ENCODE measurements at places on chromosomes 11 and 22.

- H3K4me3 ChIP-seq, result no peak overlapping the region
- peaks cover 22% of the 10 kb centered on the region for H3K4me1 ChIP-seq
- H3K36me3 ChIP-seq, result no peaks in the 10 kb centered on the region
- peak overlapping the region; percentile 90 for H3K27ac ChIP-seq
- no peak for DNase-seq
- H3K27me3 ChIP-seq, result peaks cover 4% of the 10 kb centered on the region
Observed at GRCh38 chr11:117900720-117901440, 24.4 kb upstream of the FXYD6 start.

- H3K4me3 ChIP-seq, result no peak overlapping the region
- no peaks in the 10 kb centered on the region for H3K4me1 ChIP-seq
- DNase-seq, result no peak
- no peak overlapping the region for H3K27ac ChIP-seq
Observed at GRCh38 chr11:22516111-22516510, 109.5 kb downstream of the FANCF start.

DNA sequence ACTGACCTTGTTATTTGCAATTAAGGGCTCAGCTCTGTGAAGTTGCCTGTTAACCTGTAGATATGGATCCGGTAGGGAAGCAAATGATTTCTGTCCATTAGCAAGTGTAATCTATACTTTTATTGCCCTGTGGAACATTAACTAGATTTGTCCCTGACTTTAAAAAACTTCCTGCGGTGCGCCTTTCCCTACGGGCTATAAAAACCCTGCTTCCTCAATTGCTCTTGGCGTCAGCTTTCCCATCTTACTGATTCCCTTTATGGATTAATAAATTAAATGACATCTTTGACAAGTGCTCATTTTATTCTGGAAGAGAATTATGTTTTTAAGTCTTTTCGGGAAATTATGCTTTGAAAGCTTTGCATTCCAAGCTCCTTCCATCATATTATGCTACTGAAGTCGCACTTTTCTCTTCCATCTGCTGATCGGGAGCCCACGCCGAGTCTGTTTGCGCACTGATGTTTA lies 18.3 kb upstream of the CLMP start:
- no peaks in the 10 kb centered on the region for H3K36me3 ChIP-seq
- peaks cover 20% of the 10 kb centered on the region for H3K27me3 ChIP-seq
- no peaks in the 10 kb centered on the region for H3K4me1 ChIP-seq
- no peak overlapping the region for H3K4me3 ChIP-seq
- no peak overlapping the region for H3K27ac ChIP-seq

GRCh38 chr11:68142028-68142412 lies 20.8 kb upstream of the CHKA start:
- peak overlapping the region; percentile 21 for H3K4me3 ChIP-seq
- peaks cover 15% of the 10 kb centered on the region for H3K27me3 ChIP-seq
- no peaks in the 10 kb centered on the region for H3K36me3 ChIP-seq
- H3K27ac ChIP-seq, result no peak overlapping the region
- H3K4me1 ChIP-seq, result peaks cover 6% of the 10 kb centered on the region

DNA sequence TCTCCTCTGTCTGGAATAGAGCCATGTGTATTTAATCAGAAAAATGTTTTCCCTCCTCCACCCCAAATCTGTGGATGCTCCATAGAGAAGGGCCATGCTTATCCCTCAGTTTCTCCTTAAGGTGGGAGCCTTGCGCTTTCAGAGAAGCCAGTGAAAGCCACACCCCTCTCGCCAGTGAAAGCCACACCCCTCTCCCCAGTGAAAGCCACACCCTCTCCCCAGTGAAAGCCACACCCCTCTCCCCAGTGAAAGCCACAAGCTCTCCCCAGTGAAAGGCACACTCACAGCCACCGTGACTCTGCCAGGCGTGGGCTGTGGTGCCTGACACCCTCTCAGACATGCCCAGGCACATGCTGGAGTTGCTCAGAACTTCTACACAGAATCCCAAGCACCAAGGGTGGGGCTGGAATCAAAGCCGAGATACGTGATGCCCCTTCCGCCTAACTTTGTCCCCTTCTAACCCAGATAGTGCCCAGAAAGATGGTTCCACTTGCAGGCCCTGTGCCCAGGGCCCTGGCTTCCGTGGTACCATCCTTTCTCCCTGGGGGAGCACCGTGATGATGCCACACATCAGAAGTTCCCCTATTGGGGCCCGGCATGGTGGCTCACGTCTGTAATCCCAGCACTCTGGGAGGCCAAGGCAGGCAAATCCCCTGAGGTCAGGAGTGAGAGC lies 16.5 kb upstream of the PRR5 start:
- no peaks in the 10 kb centered on the region for H3K36me3 ChIP-seq
- H3K4me3 ChIP-seq, result peak overlapping the region; percentile 41
- H3K27ac ChIP-seq, result peak overlapping the region; percentile 87
- H3K27me3 ChIP-seq, result peaks cover 26% of the 10 kb centered on the region
- peak; percentile 64 for DNase-seq
- peaks cover 57% of the 10 kb centered on the region for H3K4me1 ChIP-seq

Data from stimulated activated naive B cell treated with anti-CD40 and anti-IgM and Interleukin-4, amounts not matched to agents 10 μg/mL and 1 μg/mL and 100 μg/mL, for 72 hours (primary cell).